ENCODE measurements at places on chromosomes 2 and 18.

- no peak for DNase-seq
Measured at GRCh38 chr2:28543316-28544035, 47.6 kb downstream of the PLB1 start.

GRCh38 chr18:8757396-8757997 lies 52.1 kb downstream of the MTCL1 start:
- DNase-seq, result no peak

- no peak for DNase-seq
Measured at GRCh38 chr18:36829362-36830157, 633 bp downstream of the KIAA1328 start.

GRCh38 chr2:104434318-104434792 lies 419.6 kb upstream of the POU3F3 start:
- DNase-seq, result no peak

DNA sequence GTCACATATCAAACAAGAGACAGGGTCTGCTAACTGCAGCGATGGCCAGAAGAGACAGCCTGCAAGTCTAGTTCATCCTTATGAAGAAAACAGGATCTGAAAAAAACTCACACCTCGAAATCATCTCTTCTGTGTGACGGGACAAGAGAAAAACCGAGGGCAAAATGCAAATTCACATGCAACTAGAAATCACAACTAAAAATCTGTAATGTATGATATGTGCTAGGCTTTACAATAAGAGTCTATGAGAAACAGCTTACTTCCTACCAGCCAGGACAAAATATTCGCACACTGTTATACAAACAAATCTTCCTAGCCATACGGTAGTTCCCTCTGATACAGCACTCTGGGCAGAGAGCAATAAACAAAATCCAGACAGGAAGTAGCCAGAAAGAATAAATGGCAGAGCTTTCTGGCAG lies 48.8 kb downstream of the ANKRD44 start:
- DNase-seq, result no peak

DNA sequence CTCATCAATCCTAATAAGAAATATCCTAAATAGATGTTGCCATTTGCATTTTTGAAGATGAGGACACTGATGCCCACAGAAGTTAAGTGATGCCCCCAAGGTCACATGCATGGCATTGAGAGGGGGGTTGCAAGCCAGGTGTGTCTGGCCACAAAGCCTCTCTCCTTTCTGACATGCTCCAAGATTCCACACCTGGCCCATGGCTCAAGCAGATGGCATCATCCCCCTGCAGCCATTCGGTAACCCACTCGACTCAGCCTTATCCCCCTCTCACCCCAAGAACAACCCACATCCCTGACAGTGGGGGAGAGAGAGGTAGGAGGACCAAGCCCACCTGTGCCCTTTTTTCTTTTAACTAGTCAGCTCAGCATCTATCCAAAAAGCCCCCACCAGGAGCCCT lies 16.5 kb upstream of the TEX51 start:
- DNase-seq, result no peak

- DNase-seq, result no peak
Measured at GRCh38 chr18:44238911-44239310, 441.8 kb upstream of the SETBP1 start.

DNA sequence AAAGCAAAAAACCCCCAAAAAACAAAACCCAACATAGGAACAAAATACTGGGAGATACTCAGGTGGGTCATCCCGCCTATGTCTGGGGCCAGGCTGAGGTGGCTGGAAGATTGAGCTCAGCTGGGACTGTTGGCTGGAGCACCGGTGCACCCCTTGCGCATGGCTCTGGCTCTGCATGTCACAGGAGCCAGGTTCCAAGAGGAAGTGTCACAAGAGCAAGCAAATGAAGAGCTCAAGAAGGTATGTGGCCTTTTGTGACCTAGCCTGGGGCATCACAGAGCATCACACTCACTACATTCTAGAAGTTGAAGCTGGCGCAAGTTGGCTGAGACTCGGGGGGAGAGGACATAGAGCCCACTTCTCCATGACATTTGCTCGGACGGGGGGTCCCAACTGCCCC lies 40.6 kb downstream of the PDCL3 start:
- no peak for DNase-seq

- no peak for DNase-seq
Measured at GRCh38 chr2:174014699-174015070, 49.5 kb upstream of the SP3 start.

GRCh38 chr2:100730290-100730868 lies 89.6 kb upstream of the NPAS2 start:
- DNase-seq, result no peak

DNA sequence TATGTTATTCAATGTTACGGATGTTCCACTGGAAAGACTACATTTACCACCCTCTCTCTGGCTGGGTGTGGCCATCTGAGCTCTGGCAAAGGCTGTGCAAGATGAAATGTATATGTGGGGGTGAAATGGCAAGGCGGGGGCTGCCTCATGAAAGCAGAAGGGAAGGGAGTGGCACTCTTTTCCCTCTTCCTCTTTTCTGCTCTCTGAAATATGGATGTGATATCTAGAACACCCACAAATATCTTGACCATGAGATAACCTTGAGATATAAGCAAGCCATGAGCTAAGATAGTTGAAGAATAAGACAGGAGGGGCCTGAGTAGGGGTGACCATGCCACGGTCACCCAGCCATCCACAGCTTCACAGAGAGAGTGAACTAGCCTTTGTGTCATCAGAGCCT lies 367.8 kb upstream of the ID2 start:
- no peak for DNase-seq

DNA sequence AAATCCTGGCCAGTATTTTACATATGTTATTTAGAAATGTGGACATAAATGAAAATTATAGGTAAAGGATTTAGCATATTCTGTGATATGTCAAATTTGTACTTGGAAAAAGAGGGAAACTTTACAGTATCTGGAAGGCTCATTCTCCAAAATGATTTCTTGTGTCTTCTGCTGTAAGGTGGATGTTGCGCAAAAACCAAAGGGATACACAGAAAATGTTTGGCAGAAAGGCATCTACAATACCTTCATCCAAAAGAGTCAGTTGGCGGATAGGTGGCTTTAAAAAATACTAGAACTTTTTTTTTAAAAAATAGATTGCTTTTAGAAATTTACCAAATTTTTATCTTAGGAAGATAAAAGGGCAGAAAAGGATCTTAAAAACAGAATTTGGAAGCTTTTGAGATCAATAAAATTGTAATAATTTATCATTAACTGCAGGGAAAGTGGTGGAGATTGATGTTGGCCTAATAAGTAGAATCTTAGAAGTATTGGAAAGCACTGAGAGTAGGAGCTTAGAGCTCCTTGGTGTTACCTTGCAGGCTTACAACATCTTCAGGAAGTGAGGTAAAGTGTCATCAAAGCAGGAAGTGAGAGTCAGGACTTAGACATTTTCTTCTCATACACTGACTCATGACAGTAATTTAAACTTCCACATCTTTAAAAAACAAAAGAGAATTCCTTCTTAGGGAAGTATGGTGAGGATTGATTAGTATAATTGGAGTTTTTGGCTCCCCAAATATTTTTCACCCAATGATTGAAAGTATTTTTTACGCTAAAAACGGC lies 2.1 kb downstream of the NABP1 start:
- DNase-seq, result peak; percentile 10

DNA sequence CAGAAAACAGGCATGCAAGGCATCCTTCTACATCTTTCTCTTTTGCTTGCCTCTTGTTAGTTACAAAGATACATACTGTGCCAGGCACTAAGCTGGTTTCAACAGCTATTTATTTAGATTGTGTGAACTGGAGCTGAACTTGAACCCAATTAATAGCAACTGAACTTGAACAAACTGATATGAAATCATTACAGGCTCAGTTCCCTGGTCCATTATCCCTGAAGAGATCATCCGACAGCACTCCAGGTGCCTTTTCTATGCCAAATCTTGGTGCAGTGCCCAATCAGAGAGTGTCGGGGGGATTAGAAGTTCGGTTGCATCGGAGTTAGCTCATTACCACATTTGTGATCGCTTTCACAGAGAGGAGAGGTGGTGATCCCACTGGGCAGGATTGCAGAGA lies 477.6 kb downstream of the PARD3B start:
- no peak for DNase-seq

DNA sequence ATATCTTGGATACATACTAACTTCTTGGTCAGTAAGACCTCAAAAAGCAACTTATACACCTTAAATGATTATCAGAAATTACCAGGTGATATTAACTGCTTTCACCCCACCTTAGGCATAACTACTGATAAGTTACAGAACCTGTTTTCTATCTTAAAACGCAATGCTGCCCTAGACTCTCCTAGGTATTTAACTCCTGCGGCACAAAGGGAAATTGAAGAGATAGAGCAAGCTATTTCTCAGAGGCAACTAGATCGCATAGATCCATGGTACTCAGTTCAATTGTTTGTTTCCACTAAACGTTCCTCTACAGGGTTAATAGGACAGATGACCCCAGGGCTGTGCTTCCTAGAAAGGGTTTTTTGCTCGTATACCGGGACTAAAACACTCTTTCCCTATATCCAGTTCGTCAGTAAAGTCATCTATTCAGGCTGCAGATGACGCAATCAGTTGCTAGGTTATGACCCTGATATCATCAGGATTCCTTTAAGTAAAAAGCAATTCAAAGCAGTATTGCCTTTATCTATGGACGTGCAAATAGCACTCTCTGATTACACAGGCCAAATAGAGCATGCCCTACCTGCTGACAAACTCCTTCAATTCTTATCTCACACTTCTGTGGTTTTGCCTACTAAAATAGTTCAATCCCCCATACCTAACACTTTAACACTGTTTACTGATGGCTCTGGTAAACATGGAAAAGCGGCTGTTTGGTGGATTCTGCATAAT lies 62.3 kb upstream of the MYO3B start:
- no peak for DNase-seq

GRCh38 chr2:200456567-200456966 lies 53.3 kb downstream of the KCTD18 start:
- DNase-seq, result no peak

- no peak for DNase-seq
Measured at GRCh38 chr18:25164211-25164847, 187.6 kb downstream of the ZNF521 start.

DNA sequence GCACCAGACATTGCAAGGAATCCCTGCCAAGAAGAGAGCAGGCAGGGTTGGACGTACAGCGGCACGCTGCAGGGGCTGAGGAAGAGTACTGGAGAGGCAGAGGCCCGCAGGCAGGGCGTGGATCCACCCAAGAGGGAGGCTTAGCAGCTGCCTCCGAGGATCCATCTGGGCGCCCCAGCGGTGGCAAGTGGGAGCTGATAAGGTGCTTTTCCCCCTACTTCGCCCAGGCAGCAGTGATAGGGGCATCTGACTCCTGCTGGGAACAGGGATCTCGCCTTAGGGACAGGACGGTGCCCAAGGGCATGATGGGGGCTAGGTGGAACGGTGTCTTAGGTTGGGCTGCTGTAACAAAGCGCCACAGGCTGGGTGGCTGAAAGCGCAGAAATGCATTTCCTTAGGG lies 67.4 kb upstream of the HS6ST1 start:
- DNase-seq, result no peak

Data from T-helper 1 cell (primary cell).